Activated CD8-positive, alpha-beta memory T cell treated with anti-CD3 and anti-CD28 coated beads for 1 hour (primary cell): ENCODE measurements at places on chromosomes 3 and 15.

GRCh38 chr15:99176757-99177156 is 71.9 kb downstream of the SYNM start:
- no peak for DNase-seq

DNA sequence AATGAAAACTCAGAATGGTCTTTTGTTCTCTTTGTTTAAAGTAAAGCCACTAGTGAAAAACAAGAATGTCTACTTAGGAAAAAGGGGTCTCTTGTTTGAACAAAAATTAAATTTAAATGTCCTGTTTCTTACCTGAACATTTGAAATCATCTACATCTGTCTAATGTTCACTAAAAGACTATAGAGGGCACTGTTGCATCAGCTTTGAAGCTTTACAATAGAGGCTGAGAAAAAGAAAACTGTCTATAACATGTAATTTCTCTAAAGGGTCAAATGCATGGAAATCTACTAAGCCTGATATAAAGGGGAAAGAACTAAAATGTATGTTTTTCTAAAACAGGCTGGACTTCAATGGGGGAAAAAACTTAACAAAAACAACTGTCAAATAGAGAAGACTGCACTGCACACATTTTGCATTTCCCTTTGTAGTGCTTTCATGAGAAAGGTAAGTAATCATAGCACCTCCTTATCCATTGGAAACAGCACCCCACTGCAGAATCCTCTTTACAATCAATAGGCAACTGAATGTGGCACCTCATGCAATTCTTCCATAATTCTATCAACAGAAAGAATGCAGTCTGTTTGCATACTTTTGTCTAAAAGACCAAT is 26.3 kb downstream of the DPH6 start:
- no peak for DNase-seq

- no peak for DNase-seq
Observed at GRCh38 chr3:100103558-100104441, 10.5 kb downstream of the FILIP1L start.

- DNase-seq: no peak
Observed at GRCh38 chr3:124942613-124943012, 8.1 kb upstream of the MUC13 start.

- no peak for DNase-seq
Observed at GRCh38 chr3:108998436-108998835, 44.8 kb upstream of the GUCA1C start.

- no peak for DNase-seq
Observed at GRCh38 chr3:135166266-135166825, 371.3 kb downstream of the EPHB1 start.

GRCh38 chr3:188126934-188127333 is 27.0 kb upstream of the LPP start:
- DNase-seq: no peak

- no peak for DNase-seq
Observed at GRCh38 chr3:122728756-122729514, 48.3 kb downstream of the PARP14 start.

DNA sequence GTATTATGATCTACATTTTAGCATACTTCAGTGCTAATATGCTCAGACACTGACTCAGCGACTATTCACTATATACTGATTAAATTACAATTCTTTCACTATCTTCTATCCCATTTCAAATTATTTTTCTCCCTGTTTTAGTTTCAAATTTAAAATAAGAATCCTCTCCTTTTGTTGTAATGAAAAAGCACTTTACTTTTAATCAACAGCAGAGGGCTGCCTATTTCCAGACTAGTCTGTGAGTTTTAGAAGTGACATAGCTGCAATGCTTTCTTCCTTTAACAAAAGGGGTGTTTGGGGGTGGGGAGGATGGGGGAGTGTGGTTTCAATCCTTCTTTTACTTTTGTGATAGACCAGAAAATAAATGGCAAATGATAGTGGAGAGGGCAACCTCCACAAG is 2.4 kb downstream of the NEDD4 start:
- no peak for DNase-seq

DNA sequence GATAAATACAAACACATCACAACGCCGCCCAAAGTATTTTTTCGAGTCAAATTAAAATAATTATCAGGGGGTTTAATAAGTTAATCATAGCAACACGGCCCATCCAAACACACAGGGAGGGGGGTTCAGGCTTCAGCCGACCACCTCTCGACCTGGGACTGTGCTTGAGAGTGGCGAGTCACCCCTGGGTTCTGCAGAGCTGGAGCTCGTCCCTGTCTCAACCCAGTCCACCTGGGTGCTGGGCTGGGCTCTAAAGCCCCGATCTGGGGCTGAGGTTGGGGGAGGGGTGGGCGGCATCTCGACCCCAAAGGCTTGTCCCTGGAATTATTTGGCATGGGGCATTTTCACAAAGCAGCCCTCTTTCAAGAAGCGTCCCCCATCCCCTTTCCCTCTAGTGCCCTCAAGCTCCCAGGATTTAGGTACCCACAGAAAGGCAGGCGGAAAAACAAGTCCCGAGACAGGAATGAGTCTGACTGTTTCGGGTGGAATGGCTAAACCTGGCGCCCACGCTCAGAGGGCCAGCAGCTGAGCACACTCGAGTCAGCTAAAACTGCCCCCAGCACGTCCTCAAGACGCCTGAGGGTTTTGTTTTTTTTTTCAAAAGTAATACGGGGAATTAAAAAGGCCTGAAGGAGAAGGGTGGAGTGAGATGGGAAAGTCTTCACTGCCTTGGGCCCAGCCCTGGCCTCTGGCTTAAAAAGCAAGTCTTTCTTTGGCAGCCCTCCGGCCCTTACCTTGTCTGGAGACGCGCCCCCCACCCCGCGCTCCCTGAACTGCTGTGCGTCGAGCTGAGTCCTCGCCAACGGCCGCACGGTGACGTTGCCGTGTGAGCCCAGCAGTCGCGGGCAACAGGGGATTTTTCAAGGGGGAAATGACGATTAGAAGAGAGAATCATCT is 32.5 kb downstream of the NR2F2 start:
- DNase-seq: no peak

- no peak for DNase-seq
Observed at GRCh38 chr15:73955861-73956742, 29.8 kb downstream of the LOXL1 start.

GRCh38 chr15:32828507-32829186 is 110.8 kb downstream of the GREM1 start:
- no peak for DNase-seq

DNA sequence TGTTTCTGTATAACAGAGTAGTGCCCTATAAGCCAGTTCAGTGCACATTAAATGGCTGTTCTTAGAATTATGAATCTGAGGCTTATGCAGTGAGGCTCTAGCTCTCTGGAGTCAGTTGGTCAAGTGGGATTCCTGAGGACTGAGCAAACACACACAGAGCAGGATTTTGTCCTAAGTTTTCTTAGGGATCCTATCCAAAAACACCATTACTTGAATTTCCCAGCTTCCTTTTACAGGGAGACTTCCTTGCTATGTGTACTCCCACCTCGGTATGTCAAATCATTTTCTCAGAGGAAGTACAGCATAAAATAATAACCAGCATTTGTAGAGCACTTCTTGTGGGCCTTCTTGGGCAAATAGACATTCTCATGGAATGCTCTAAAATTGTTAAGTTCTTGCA is 63.1 kb upstream of the GOLGA6B start:
- DNase-seq: no peak

GRCh38 chr3:178036451-178037144 is 499.6 kb upstream of the KCNMB2 start:
- no peak for DNase-seq

- DNase-seq: no peak
Observed at GRCh38 chr3:75341324-75342067, 322.6 kb upstream of the FRG2C start.
